ENCODE measurements at places on chromosomes 5 and 9.
A peak's percentile ranks its signal among the peaks of the same experiment; 100 is the strongest.

- no peak for DNase-seq
Measured at GRCh38 chr5:68376935-68377334, 161.4 kb downstream of the PIK3R1 start.

DNA sequence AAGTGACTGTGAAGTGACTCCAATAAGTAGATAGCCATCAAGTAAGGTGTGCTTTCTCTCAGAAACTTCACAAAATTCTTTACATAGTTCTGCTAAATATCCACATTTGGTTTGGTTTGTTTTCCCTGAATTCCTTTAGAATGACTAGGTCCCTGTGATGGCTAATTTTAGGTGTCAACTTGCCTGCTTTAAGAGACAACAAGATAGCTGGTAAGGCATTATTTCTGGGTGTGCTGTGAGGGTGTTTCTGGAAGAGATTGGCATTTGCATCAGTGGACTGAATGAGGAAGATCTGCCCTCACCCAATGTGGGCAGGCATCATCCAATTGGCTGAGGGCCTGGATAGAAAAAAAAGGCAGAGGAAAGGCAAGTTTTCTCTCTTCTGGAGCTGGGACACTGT, 8.3 kb upstream of the PTBP3 start:
- peak; percentile 72 for DNase-seq

DNA sequence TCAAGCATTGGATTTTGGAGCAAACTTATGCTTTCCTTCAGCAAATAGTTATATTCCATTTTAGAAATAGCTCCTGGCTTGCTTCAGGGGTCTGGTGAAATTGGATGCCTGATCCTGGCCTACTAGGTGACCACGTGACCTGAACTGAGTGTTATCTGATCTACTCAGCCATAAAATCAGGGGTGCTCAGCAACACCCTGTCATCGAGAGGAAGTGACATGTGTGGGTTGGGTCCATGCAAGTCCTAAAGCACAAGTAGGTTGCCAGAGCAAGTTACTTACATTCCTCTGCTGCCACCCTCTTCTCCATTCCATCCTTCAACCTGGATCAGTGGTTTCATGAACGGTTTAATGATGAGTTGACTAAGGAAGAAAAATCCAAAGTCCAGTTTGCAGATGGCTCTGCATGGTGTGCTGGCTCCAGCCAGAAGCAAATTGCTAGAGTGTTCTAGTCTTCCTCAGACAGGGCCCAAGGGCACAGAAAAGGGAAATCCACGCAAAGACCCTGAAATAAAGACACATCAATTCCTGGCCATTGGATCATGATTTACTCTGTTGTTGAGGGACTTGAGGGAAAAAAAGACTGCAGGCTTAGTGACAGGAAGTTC, 2.8 kb upstream of the FAM193B start:
- DNase-seq = no peak

- DNase-seq = no peak
Measured at GRCh38 chr9:20048985-20049384, 260.1 kb upstream of the SLC24A2 start.

DNA sequence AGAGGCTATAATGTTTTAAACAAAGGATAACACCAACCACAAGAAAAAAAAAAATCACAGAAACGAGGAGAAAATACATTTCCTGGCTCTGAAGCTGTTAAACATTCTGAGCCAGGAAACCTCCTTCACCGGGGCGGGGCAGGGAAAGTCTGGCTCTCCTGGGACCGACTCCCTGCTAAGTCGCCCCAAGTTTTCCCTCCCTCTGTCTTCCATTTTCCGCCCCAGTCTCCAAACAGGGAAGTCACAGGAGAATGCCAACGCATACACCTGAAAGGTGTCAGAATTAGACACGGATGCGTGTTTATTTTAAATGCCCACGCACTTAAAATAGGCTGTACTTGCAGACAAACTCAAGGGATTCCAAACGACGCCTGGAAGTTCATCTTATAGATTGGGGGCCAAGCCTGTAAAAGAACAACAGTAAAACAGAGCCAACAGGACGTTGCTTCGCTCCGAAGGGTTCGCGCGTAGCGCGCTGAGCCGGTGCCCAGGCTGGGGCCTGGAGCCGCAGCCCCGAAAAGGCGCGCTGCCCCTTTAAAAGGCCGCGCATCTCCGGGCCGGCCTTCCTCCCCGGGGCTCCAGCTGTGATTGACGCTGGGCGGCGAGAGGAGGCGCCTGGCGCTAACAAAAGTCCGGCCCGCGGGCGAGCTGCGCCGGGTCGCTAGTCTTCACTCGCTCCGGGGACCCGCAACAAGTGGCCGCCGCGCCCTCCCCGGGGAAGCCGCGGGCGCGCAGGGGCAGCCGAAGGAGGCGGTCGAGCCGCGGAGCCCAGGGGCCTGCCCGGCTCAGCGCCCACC, at the start of gene FBXL7:
Gene FBXL7 (plus strand): TSS at position 653 of the 797 bp plus-strand sequence.
- peak; percentile 63 for DNase-seq

DNA sequence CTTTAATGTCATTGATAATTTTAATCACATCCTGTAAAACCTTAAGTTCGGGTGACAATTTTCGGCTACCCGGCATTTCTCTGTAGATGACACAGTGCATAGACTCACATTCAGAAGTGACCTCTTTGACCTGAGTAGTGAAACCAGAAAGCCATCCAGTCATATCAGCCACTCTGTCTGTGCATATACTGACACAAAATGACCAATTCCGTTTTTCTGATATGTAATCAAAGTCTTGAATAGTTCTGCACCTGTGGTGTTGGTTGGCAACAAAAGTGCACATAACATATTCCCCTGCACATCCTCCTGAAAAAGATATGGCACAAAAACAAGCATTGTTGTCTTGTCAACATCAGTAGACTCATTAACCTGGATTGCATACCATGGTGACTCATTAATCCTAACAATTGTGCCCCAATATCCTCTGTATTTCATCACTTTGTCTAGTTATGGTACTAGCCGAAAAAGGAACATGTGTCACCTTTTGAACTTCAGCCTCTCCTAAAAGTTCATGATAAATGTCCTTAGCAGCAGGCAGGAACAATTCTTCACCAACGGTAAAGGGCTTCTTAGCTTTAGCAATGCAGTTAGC, 4.6 kb upstream of the HNRNPA0 start:
- DNase-seq = no peak

DNA sequence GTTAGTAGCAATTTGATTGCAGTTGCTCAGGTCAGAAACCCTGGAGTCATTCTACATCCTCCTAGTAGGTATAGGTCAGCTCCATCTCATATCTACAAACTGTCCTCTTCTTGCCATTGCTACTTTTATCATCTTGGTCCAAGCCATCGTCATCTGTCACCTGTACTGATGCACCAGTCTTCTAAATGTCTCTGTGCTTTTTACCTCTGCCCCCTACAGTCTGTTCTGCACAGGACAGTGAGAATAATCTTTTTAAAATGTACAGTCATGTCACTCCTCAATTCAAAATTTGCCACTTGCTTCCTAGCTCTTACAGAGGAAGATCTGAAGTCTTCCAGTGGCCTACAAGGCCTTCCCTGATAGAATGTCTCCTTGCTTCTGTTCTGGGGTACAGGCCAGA, 6.8 kb downstream of the NNT start:
- DNase-seq = no peak

DNA sequence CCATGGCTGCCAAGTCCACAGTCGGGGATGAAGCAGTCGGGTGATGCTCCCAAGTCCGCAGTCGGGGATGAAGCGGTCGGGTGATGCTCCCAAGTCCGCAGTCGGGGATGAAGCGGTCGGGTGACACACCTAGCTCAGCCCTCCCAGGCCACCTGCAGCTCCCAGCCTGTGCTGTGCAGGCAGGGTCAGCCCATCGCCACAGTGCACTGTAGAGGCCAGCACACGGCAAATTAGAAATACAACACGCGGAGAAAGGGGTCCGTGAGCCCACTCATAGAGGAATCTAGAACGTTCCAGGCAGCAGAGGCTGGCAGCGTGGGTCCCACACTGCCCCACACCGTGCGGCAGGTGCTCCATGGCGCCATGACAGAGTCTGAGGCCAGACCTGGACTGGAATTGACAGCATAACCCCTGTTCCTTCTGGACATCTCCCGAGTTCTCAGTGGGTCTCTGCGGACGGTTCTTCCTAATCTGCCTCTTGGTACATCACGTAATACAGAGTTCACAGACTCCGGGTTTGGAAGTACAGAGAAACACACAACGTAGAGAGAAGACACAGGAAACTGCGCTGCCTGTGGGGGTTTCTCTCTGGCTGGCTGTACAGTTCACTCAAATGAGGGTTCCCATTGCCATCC, 7.7 kb upstream of the EXOC3 start:
- DNase-seq = no peak

GRCh38 chr5:80185095-80185494, 70.8 kb downstream of the SERINC5 start:
- DNase-seq = no peak

GRCh38 chr9:111943200-111943599, 46.6 kb downstream of the UGCG start:
- no peak for DNase-seq

DNA sequence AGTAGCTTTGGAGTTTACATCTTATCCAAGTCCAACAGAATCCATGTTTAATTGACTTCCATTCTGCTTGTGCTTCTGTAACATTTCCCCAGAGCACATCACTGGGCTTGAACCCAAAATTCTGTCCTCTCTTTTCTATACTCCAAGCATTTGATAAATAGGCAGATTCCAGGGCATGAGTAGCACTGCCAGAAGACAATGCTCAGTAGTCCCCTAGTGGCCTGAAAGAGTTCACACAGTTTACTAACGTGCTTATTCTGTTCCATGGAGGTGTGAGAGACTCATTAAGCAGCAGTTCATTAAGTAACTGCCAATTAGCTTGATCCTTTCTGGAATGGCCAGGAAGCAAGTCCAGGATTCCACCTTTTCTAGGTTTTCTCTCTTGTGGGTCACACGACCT, 9.4 kb upstream of the GABRA6 start:
- DNase-seq = no peak

GRCh38 chr5:1776831-1777230, 22.8 kb downstream of the MRPL36 start:
- DNase-seq = no peak

GRCh38 chr9:89786655-89787054, 181.8 kb downstream of the GADD45G start:
- no peak for DNase-seq

- DNase-seq = no peak
Measured at GRCh38 chr5:157918811-157919742, 60.1 kb upstream of the CLINT1 start.

DNA sequence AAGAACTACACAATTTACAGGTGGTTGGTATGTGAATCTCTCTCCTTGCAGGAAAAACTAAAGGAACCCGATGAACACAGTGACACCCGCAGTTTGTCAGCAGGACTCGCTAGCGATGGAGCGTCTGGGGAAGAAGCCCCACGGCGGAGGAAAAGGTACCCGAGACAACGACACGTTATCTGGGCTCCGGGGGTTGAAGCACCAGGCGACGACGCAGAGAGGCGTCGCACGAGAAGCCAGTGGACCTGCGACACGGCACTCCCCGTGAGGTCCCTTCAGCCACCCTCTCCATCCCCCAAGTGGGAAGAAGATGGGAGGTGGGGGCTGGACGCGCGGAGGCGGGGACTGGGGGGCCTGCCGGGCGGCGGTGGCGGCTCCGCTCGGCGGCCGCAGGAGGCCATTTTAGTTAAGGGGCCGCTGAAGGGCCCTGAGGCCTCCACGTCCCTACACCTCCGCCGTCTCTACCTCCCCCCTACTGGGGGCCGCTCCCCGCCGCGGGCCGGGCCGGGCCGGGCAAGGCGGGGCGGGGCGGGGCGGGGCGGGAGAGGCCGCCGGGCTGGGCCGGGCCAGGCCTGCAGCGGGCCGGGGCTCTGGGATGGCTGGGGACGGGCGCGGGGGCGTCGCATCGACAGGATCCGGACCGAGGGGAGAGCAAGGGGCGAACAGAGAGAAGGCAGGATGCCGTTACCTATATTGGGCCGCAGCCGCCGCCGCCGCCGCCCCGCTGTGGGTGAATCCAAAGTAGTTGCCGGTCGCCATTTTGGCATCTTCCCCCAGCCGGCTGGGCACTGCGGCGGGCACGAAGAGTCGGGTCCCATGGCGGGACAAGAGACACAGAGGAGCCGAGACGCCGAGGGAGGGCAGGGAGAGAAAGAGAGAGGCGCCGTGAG, 754 bp downstream of the ZFR start:
- peak; percentile 36 for DNase-seq

DNA sequence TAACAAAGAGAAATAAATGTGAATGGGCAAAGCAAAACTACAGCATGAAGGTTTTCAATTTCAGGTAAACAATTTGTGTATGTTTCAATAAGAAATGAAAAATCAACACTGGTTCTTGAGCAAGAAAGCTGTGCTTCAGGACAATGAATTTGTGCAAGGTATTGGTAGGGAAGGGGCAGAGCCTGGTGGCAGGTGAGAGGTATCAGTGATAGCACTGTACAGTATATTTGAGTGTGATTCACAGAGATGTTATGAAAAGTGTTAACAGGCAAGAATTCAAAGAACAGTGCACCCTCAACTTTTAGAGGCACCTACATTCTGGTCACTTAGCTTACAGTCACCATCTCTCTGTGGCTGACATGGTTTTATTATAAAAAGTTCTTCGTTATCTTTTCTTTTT, 25.7 kb downstream of the PLPP1 start:
- DNase-seq = no peak

- DNase-seq = no peak
Measured at GRCh38 chr5:138192826-138193225, 13.9 kb downstream of the KIF20A start.

DNA sequence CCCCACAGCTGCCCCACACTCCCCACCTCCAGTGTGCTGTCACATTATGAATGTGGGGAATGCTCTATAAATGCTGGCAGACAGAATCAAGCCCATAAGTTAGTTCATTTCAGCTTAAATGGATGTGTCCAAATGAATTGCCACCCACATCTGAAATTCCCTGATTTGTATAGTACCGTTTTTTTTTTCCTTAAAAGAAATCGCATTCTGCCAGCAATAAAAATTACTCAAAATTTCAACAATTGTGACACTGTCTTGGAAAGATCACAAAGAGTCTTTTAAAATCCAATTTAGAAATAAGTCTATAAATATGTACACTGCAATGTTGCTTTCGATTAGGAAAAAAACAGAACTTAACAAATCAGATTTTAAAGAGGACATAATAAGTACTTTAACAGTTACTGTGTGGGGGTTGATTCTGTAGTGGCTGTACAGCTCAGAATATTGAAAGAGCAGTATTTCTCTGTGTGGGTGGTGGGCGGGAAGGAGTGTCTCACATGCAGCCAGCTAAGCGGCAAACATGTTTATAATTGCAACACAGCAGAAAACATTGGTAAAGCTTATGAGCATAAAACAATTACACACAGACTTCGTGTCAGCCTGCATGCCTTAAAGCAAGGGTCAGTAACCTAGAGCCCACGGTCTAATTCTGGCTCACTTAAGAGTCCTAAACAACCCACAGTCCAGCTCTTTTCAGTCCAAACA, 24.9 kb upstream of the CSNK1G3 start:
- no peak for DNase-seq

All from HS-27A (cell line).